ENCODE measurements at places on chromosomes 5 and 9.

GRCh38 chr9:112839331-112839730, 51.3 kb downstream of the SLC46A2 start:
- no peak for DNase-seq

DNA sequence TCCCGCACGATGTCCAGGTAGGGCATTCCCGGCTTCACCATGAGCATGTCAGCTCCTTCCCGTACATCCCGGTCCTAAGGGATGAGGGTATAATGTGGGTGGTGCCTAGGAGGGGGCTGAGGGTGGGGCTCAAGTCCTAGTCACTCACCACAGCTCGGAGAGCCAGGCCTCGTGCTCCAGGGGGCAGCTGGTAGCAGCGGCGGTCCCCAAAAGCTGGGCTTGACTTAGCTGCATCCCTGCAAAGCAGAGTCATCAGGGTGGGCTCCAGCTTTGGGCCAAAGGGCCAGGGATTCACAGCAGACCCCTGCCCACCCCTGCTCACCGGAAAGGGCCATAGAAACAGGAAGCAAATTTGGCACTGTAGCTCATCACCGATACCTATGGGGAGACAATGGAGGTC, 11.6 kb downstream of the ALAD start:
- no peak for DNase-seq

DNA sequence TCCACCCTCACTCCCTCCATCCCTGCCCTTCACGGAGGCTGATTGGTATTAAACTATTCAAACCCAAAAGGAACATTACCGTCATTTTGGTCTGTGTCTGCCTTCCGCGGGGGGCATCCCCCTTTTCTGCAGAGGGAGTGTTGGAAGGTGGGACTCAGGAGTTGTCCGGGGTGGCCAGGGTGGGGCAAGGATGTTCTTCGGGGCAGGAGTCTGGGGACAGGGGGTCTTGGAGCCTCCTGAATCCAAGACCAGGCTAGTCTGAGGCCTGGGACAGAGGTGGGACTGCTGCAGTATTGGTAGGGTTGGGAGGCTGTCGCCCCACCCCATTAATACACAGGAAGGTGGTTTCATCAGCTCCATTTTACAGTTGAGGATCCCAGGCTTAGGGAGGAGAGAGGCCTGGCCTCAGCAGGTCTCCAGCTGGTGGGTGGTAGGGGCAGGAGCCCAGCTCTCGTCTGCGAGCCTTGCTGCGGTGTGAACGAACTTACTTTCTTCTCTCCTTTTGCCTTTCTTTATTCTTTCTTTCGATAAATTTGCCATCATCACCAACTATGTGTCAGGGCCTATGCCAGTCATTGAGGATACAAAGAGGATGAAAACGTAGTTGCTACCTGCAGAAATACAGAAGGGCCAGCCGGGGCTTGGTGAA, 33.8 kb downstream of the DAB2IP start:
- no peak for DNase-seq

DNA sequence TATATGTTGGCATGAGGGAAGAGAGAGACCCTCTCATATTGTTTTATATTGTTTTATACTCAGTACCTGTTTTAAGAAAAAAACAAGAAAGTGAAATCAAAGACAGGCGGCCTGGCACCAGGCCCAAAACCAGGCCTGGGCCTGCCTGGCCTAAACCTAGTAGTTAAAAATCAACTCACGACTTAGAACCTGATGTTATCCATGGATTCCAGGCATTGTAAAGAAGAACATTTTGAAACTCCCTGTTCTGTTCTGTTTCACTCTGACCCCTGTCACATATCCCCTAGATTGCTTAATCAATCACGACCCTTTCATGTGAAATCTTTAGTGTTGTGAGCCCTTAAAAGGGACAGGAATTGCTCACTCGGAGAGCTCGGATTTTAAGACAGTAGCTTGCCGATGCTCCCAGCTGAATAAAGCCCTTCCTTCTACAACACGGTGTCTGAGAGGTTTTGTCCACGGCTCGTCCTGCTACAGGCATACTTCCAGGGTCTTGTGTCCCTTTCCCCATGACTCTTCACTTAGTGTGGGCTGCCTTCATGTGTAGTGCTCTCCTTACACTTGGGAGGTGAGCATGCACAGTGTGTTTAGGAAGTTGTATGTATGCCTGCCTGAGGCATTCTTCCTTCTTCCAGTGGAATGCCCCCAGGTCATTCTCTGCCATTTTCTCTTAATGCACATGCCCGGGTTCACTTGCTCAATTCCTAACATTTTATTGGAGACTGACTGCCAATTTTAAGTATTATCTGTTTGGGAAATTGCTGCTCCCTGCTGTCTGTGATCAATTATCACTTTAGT, 17.8 kb downstream of the TBCA start:
- no peak for DNase-seq

- no peak for DNase-seq
Measured at GRCh38 chr9:128232528-128233428, 29.6 kb downstream of the DNM1 start.

DNA sequence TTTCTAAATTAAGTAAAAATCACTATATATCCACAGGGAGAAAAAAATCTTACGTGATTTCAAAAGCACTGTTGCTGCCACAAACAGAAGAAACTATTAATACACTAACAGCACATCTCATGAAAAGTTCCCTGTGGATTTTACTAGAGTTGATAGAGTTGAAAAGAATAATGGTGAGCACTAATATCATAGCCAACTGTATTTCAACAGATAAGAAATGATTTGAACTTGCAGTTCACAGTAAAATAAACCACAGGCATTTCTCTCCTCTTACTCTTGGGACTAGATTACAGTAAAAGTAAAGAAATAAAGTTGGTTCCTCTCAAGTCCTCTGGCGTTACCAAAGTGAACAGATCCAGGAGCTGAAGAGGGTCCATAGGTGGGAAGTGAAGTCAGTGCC, 27.9 kb downstream of the AGTPBP1 start:
- DNase-seq, result no peak
